ENCODE measurements at places on chromosomes 16 and 17.

DNA sequence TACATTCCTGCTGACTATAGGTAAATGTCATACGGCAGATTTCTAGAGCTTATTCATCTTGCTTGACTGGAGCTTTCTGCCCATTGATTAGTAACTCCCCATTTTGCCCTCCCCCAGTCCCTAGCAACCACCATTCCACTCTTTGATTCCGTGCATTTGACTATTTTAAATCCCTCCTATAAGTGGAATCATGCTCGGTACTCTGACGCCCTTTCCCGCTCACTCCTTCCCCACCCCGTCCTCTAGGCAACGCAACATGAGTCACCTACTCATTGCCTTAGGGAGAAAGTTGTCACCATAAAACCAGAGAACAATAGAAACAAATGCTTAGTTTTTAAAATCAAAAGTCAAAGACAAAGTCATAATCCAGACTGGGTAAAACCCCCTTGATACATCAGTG lies 45.5 kb upstream of the RBBP6 start:
- DNase-seq, result no peak

GRCh38 chr16:1929105-1929504 lies 10.9 kb upstream of the HS3ST6 start:
- DNase-seq, result peak; percentile 53

GRCh38 chr16:31201582-31202413 lies 762 bp downstream of the PYCARD start:
- peak; percentile 64 for DNase-seq

GRCh38 chr16:56317998-56318826 lies 107.1 kb downstream of the AMFR start:
- peak; percentile 82 for DNase-seq

GRCh38 chr17:64336760-64337413 lies 53.8 kb downstream of the PECAM1 start:
- no peak for DNase-seq

- no peak for DNase-seq
Measured at GRCh38 chr17:81999587-81999975, 22.2 kb downstream of the ASPSCR1 start.

DNA sequence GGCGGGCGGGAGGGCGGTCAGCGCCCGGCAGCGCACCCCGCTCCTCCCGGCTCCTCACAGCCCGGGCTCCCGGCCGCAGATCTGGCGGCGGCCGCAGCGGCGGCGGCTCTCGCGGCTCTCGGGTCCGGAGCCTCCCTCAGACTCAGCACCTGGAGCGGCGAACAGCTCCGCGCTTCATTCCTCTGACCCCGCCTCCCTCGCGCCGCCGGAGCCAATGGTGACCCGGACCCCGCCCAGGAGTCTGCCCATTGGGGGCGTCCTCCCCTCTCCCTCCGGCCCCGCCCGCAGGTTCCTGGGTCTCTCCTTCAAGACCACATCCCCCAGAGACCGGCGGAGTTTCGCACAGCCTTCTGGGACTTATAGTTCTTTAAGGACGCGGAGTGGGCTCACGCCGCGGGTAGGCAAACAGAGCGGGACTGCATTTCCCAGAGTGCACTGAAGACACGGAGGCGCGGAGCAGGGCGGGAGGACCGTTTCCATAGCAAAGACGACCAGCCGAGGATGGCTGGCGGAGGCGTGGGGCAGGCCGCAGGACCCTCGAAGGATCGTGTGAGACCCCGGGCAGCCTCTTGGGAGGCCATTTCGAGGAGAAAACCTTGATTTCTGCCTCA lies at the start of gene SMPD3:
TSS of gene SMPD3 (minus strand) at position 149 of the 611 bp plus-strand sequence. CDS start 76,327 bp downstream, outside the sequence.
- DNase-seq, result peak; percentile 98

GRCh38 chr17:78176548-78177025 lies 8.2 kb downstream of the SYNGR2 start:
- DNase-seq, result peak; percentile 83

DNA sequence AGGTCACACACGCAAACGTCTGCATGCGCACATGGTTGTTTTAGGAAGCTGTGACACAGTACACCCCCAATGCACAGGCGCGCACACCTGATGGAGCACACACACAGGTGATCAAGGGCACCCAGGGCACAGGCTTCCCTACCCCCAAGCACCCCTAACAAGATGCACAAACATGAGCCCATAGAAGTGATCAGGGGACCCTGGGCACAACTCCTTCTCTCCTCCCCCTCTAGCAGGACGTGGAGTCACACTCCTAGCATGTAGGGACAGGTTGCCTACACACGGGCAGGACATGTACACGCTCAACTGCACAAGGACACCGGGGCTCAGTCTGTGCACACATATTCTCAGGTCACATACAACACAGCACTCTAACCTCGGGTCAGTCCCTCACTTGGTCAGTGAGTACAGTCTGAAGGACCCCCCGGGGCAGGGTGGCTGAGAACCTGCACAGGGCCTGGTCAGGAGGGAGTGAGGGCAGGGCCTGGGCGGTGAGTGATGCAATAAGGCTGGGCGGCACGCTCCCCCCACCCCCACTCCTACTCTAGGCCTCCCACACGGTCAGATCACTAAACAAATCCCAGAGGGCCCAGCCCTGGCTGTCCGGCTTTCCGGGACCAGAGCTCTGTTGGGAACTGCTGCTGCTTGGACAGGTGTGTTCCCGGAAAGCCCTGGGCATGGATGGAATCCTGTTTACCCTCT lies 751 bp upstream of the DOC2B start:
- DNase-seq, result no peak

DNA sequence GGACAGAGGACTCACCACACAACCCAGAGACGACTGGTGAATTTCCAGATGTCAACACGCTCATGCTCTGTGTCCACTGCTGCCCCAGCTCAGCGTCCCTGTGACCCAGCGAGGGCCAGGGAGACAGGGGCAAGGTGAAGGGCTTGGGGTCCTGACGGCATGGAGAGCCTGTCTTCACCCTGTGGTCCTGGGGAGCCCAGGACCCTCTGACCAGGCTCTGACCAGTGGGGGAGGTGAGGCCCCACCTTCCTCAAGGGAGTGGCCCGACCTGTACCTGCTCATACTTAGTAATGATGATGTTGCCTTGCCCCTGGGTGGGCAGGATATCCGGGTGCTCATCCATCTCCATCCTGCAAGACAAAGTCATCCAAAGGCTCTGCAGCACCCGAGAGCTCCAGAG lies 39.8 kb downstream of the TNFRSF13B start:
- DNase-seq, result no peak

DNA sequence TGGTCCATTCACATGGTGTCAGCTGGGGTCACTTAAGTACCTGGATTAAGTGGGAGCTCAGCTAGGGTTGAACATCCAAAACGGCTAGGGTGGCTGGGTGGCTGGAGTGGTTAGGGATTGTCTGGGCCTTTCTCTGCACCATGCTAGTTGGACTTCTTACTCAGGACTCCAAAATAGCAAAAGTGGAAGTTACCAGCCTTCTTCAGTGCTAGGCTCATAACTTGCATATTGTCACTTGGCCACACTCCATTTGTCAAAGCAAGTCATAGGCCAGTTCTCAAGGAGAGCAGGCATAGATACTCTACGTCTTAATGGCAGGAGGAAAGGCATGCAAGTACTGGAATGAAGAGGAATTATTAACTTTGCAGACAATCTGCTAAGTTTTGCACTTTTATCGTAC lies 69.7 kb downstream of the ESRP2 start:
- no peak for DNase-seq

Data from hematopoietic multipotent progenitor cell treated with erythropoietin and hydrocortisone succinate and interleukin-3 and kit ligand, for 6 days (in vitro differentiated cells).